ENCODE measurements at places on chromosomes 3 and 15.

DNA sequence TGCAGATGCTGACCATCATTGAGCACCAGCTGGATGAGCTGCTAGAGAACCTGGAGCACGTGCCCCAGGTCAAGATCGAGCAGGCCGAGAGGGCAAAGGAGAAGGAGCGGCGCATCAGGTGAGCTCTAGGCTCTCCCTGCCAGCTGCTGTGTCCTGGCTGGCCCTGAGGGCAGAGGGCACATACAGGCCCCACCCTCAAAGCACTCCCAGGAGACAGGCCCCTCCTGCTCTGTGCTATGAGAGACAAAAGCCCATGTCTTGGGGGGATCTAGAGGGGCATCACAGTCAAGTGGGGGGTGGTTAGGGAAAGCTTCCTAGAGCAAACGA lies 39.5 kb downstream of the CFAP100 start:
- no peak for DNase-seq

- no peak for DNase-seq
Observed at GRCh38 chr3:3737531-3737930, 61.7 kb upstream of the LRRN1 start.

DNA sequence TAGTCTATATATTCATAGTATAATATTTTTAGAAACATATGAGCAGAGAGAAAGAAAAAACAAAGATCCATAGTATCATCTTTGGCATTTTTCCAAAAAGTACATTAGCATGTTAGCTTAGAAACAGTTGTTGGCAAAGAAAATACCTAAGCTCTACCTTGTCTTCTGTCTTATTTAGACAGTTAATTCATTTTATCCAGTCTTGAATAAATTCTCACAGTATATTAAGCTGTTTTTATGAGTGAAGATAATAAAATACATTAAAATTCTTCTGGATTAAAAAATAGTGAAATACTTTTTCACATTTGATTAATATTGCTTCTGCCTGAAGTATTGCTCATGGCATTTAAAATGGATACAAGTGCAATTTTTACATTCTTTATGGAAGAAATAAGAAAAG lies 145.2 kb downstream of the ZIC1 start:
- peak; percentile 9 for DNase-seq

DNA sequence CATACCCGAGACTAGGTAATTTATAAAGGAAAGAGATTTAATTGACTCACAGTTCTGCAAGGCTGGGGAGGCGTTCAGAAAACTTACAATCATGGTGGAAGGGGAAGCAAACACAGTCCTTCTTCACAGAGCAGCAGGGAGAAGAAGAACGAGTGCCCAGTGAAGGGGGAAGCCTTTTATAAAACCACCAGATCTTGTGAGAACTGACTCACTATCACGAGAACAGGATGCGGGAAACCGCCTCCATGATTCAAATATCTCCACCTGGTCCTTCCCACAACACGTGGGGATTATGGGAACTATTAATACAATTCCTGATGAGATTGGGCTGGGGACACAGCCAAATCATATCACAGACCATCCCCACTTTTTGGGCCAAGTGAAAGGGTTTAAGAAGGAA lies 58.8 kb upstream of the CTXND1 start:
- DNase-seq = no peak

DNA sequence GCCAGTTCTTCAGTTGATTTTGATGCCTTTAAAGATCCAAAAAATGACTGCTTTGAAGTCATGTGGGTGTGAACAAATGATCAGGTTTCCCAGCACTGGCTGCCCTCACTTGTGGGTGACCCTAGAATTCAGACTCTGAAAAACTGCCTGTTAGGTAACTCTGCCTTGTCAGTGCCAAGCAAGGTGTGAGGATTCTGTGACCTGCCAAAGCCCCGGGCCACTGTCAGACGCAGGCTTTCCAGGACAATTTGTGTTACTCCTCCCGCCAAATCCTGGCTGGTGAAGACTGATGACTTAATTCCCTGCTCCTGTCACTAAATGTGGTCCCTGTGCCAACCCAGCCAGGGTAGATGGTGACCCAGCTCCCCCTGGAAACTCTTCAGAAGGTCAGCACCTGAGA lies 99.2 kb upstream of the PSMD6 start:
- DNase-seq = no peak

GRCh38 chr15:41284427-41285177 lies 47.8 kb downstream of the OIP5 start:
- DNase-seq = peak; percentile 16

- no peak for DNase-seq
Observed at GRCh38 chr15:78641102-78641748, at the start of gene CHRNB4. CHRNB4 (minus strand) TSS chr15:78641210; CDS start chr15:78641133, 77 bp downstream.

- no peak for DNase-seq
Observed at GRCh38 chr3:145457825-145458552, 703.0 kb downstream of the PLOD2 start.

GRCh38 chr15:101269479-101270223 lies 7.6 kb downstream of the SELENOS start:
- DNase-seq = no peak

GRCh38 chr15:66757521-66757920 lies 55.5 kb downstream of the SMAD6 start:
- DNase-seq = no peak

DNA sequence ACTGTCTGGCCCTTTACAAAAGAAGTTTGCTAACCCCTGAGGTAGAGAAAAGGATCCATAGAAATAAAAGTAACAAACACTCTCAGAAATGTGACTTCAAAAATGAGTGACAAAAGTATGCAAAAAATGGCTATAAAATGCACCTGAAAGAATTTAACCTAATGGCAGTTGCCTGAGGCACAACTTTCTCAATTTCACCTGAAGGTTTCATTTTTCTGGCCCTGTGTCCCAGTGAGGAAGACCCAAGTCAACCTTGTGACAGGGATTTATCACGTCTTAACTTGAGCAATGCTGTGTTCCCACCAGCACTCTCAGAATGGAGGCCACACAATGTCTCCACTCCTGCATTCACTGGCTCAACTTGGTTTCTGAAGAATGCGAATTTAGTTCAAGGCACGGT lies 83.0 kb downstream of the FHIT start:
- no peak for DNase-seq

GRCh38 chr3:160196511-160197104 lies 28.6 kb upstream of the C3orf80 start:
- DNase-seq = no peak

GRCh38 chr15:76823303-76823702 lies 81.8 kb downstream of the SCAPER start:
- DNase-seq = no peak

- no peak for DNase-seq
Observed at GRCh38 chr3:195550723-195551122, 7.6 kb upstream of the PPP1R2 start.

DNA sequence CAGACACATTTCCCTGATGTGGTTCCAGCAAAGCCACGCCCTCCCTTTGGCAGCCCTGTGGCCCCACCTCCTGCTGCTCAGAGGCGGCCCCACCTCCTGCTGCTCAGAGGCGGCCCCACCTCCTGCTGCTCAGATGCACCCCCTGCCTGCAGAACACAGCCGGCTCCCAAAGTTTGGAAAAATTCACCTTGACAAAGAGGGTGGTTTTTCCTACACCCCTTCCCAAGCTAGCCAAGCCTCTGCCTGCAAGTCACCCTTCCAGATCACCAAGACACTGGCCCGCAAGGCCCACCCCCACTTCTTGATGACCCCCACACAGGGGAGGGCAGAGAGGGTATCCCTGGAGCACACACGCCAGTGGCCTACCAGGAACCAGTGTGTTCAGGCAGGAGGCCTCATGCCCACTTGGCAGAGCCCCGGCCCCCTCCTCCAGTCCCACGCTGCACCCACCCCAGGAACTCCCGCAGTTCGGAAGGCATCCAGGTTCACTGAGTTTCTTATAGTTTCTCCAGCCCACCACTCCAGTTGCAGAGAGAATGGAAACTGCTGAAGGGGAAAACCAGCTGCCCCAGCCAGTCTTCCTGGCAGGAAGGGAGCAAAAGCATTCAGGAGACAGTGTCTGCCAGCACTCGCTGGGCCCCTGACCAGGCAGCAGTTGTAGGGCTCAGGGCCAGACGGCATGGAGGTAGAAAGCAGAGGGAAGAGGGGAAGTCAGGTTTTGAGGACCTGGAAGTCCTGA lies 2.3 kb upstream of the HAPLN3 start:
- peak; percentile 79 for DNase-seq

GRCh38 chr15:73318463-73319351 lies 50.1 kb downstream of the HCN4 start:
- no peak for DNase-seq

DNA sequence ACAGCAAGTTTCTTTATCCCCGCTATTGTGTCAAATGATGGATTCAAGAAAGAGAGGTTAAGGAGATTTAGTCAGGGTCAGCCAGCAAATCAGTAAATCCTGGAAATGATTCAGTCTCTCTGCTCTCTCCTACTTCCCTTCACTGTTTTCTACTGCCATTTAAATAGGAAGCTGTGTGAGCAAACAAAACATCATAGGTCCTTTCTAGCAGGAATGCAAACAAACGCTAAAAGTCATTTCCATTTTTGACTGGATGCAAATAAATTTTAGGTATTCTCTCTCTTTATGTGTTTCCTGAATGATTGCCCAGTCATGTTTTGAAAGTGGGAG lies 299.4 kb upstream of the RORA start:
- no peak for DNase-seq

GRCh38 chr3:58144478-58145325 lies 66.1 kb downstream of the DNASE1L3 start:
- no peak for DNase-seq

DNA sequence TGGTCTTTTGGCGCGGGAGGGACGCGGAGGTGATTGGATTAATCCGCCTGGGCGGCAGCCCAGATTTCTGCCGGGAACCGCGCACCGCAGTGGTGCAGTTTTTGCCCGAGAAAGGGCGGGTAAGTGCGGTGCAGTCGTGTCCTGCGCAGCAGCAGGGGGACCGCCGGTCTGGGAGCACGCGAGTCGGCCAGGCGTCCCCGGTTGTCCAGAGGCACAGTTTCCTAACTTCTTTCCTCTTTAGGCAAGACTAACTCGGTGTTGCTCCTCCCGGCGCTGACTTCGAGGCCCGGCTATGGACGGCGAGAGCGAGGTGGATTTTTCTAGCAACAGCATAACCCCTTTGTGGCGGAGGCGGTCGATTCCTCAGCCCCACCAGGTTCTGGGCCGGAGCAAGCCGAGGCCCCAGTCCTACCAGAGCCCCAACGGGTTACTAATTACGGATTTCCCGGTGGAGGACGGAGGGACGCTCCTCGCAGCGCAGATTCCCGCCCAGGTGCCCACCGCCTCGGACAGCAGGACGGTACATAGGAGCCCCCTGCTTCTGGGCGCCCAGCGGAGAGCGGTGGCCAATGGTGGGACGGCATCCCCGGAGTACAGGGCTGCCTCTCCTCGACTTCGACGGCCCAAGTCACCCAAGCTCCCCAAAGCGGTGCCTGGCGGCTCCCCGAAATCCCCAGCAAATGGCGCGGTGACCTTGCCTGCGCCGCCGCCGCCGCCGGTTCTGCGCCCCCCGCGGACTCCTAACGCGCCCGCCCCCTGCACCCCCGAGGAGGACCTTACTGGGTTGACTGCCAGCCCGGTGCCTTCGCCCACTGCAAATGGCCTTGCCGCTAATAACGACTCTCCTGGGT lies 736 bp downstream of the ARHGEF26 start:
- DNase-seq = peak; percentile 27

GRCh38 chr3:45640091-45640507 lies 45.5 kb downstream of the LIMD1 start:
- no peak for DNase-seq

DNA sequence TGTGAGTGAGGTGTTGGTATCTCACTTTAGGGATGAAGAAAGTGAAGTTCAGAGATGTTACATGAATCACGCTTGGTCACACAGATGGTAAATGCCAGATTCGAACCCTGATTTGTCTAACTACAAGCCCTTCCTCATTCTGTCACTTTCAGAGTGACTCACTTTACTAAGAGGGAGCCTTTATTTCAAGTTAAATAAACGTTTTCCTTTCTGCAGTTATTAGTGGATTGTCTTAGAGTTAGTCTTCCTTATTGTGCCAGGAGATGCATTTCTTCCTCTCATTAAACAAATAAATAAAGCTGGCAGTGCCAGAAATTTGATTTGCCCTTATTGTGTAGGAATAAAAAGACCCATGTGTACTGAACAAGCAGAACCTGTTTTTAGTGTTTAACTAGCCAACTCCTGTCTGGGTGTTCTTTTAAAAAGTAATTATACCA lies 162.5 kb downstream of the AKAP13 start:
- peak; percentile 37 for DNase-seq

GRCh38 chr15:86773736-86774135 lies 694.1 kb downstream of the AGBL1 start:
- DNase-seq = peak; percentile 20

DNA sequence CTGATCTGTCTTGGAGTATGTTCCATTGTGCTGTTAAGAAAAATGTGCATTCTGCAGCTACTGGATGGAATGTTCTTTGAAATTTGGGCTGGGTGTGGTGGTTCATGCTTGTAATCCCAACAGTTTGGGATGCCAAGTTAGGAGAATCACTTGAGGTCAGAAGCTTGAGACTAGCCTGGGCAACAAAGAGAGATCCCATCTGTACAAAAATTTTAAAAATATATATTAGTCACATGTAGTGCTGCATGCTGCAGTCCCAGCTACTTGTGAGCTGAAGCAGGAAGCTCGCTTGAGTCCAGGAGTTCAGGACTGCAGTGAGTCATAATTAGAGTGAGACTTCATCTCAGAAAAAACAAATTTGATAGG lies 62.8 kb upstream of the PLSCR4 start:
- DNase-seq = no peak

DNA sequence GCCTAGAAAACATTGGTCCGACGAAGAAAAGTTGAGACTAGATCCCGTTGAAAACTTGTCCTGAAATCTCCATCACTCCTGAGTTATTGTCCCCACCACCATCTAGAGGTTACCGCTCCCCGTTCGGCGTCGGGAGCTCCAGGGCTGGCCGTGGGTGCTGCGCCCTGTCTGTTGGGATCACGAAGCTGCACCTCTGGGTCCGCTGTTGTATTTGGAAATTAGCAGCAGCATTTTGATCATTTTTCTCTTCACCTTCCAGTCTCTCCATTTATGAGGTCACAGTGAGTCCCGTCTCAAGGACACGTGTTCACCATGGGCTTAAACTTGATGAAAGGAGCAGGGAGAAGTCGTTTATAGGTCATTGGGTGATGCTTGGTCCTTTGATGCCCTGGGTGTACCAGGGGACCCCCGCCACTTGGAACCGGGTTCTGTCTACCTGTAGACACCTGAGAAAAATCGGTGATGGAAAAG lies 565 bp downstream of the MANF start:
- no peak for DNase-seq

DNA sequence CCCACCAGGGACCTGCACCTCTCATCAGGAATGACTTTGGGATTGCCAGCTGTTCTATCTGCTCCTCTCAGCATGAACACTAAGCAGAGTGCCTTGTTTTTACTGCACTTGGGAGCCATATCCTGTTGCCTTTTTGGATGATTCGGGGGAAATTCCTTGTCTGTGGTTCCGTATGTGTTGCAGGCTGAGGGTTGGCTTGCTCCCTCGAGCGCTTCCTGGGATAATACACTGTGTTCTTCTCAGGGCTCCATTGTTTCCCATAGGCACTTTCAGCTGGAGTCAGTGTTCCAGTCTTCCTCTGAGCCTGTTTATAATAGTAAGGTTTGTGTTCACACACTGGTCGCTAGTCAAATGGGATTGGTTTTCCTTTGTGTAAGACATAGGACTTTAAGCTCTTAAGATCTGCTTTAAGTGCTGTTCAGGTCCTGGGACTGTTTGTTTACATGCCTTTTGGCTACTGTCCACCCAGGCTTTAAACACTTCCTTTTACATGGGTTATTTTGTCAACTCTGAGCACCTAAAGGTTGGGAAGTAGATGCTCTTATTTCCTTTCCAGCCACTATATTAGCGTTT lies 23.4 kb downstream of the BOC start:
- DNase-seq = no peak

All from NCI-H1436 (cell line).